AG04449 (cell line): ENCODE measurements at places on chromosomes 3 and 15.

GRCh38 chr3:177735431-177735830 lies 538.1 kb upstream of the TBL1XR1 start:
- DNase-seq, result no peak

- peak; percentile 46 for DNase-seq
These were observed 40.6 kb downstream of the DPP8 start for GRCh38 chr15:65476903-65477302.

GRCh38 chr3:118089563-118089962 lies 945.1 kb downstream of the IGSF11 start:
- peak; percentile 9 for DNase-seq

GRCh38 chr3:12287727-12288181 lies 1.1 kb upstream of the PPARG start:
- DNase-seq, result no peak
